ENCODE measurements at places on chromosomes 11 and 22.
A peak's percentile ranks its signal among the peaks of the same experiment; 100 is the strongest.

GRCh38 chr11:77502346-77502905 lies 28.5 kb upstream of the PAK1 start:
- no peak for DNase-seq

- no peak for DNase-seq
Measured at GRCh38 chr22:39898997-39899396, 1.9 kb upstream of the GRAP2 start.

DNA sequence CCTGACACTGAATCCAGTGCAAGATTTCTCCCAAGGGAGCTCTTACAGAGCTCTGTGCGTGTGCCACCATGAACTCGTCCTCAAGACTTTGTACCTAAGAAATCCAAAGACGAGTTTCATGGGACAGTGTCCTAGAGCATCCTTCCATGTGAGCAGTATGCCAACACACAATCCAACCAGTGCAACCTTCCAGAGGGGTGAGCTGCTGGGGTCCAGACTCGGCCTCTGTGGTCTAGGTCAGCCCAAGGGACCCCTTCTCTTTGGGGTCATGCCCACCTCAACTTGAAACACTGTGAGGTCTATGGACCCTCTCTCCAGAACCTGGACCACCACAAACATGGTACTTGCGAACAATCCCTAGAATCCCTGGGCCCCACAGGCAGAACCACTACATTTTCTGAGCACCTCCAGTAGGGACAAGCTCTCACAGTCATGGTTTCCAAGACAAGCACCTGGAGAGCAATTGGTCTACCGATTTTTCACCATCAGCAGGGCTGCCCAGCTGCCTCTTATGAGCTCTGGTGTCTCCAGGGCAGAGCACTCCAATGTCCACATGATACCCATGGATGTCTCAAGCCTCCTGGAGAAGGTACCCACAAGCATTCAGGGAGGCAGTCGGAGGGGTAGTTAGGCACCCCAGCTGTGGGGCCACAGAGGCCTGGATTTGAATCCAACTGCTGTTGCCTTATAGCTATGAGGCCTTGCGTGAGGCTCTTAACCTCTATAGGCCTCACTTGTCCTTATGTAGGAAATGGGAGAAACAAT lies 7.7 kb downstream of the CHST1 start:
- no peak for DNase-seq

DNA sequence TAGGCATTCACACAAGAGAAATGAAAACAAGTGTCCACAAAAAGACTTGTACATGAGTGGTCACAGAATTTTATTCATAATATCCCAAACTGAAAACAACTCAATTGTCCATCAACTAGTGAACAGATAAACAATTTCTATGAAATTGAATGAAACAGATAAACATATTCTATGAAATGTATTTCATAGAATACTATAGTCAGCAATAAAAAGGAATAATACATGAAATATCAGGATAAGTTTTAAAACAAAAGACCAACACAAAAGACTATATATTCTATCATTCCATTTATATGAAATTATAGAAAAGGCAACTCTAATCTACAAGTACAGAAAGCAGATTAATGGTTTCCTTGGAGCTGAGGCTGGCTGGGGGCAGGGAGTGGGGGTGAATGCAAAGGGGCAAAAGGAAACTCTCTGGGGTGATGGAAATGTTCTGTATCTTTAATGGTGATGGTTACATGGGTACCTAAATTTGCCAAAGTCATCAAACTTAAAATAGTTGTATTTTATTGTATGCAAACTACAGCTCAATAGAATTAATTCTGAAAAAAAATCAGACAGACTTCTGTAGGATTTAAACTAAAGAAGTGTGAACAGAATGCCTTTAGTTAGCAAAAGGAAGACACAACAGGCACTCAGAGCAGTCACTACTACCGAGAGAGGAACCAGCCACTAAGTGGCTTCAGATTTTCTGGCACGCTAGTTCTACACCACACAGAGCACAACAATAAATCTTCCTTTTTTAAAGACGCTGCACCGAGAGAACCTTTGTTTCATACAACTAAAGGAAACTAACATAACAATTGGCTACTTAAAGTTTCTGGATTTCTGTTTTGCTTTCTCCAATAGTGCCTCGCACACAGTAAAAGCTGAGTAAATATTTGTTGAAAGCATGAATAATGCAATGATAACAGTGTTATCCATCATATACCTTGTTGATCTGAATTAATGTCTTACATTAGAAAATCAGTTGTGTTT lies 15.4 kb downstream of the CCDC34 start:
- DNase-seq: no peak

DNA sequence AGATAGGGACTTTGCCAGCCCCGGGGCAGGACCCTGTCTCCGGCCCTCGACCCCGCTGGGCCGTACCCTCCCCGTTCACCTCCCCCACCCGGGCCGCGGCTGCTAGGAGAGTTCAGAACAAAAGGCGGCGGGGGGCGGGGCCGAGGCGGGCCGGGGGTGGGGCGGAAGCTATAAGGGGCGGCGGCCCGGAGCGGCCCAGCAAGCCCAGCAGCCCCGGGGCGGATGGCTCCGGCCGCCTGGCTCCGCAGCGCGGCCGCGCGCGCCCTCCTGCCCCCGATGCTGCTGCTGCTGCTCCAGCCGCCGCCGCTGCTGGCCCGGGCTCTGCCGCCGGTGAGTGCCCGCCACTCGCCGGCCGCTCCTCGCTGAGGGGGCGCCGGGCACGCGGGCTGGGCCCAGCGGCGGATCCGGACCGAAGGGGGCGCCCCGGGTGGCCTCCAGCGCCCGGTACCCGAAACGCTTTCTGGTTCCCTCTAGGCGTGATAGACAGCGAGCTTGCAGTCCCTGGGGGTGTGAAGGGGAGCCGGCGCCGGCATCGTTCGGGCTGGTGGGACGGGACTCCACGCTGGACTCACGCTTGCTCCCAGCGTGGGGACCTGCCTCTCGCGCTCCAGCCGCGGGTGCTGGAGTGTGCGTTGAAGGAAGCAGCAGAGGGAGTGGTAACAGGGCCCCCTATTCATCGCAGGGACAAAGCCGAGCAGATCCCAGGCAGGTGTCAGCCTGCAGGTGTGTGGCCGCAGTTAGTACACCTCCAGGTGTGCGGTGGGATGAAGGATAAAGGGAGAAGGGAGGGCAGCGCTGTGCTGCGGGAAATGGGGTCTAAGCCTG lies at the start of gene MMP11:
TSS of gene MMP11 (plus strand) at position 201 of the 825 bp plus-strand sequence. CDS start at position 223, 22 bp downstream.
- DNase-seq: peak; percentile 65

DNA sequence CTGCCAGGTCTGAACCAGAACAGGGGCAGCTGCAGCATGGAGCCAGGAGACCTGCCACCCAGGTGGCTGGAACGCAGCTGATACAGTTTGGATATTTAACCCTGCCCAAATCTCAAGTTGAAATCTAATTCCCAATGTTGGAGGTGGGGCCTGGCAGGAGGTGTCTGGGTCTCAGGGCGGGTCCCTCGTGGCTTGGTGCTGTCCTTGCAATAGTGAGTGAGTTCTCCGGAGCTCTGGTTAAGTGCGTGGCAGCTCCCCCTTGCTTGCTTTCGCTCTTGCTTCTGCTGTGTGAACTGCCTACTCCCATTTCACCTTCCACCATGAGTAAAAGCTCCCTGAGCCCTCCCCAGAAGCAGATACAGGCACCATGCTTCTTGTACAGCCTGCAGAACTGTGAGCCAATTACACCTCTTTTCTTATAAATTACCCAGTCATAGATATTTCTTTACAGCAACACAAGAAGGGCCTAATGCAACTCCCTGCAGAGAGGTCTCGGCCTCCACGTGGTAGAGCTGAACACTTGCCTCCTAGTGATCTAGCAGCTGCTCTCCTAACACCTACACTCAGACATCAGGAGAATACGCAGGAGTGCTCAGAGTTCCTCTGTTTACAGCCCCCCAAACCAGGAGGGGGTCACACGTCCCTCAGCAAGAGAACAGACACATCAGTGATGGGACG lies 203.7 kb downstream of the CTTN start:
- DNase-seq: no peak

GRCh38 chr22:42553475-42554361 lies at the start of gene SERHL2:
Gene SERHL2, plus strand, starts transcription at chr22:42553956. Its CDS starts 65 bp downstream, at chr22:42554021.
- DNase-seq: peak; percentile 77

GRCh38 chr11:46105926-46106325 lies 15.3 kb downstream of the PHF21A start:
- no peak for DNase-seq
